ENCODE measurements at places on chromosomes 13 and 19.
A peak's percentile ranks its signal among the peaks of the same experiment; 100 is the strongest.

DNA sequence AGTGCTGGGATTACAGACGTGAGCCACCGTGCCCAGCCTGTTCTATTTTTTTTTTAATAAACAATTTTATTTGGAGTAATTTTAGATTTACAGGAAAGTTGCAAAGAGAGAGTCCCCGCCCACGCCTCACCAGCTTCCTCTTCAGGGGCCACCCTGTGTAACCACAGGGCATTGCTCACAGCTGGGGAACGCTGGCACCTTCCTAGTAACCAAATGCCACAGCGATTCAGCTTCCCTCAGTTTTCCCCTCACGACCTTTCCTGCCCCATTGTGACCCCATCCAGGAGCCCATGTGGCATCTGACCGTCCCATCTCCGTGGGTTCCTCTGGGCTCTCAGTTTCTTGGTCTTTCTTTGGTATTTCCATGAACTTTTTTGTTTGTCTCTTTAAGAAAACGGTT lies 83.9 kb downstream of the GNG7 start:
- DNase-seq: no peak

DNA sequence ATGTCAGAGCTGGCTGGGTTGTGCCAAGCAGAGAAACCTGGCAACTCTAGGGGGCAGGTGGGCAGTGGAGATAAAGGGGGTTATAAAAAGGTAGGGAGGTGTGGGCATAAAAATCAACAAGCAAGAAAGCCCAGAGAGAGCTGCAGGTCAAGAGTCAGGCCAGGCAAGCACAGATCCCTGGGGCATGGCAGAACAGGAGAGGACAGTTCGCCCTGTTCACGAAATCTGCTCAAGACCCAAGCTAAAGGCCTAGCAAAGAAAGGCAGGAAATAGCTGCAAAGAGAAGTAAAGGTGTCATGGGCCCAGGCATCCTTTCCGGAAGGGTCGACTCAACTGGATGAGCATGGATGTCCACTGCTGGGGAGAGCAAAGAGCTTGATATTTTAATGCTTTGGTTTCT lies 3.4 kb downstream of the MBNL2 start:
- no peak for DNase-seq

DNA sequence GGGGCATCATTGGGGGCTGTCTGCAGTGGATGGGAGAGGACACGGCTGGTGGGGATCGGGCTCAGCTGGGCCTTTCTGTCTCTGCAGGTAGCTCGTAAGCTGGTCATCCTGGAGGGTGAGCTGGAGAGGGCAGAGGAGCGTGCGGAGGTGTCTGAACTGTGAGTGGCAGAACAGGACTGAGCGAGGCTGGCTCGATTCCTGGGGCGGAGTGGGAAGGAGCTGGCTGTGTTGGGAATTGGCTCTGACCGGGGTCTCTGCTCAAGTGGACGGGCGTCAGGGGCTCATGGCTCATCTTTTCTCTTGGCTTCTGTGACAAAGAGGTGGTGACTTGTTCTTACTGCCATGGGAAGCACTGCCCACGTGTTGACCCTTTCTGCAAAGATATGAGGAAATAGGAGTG lies 11.6 kb downstream of the TPM4 start:
- no peak for DNase-seq

GRCh38 chr13:85379433-85379832 lies 419.8 kb downstream of the SLITRK6 start:
- no peak for DNase-seq

DNA sequence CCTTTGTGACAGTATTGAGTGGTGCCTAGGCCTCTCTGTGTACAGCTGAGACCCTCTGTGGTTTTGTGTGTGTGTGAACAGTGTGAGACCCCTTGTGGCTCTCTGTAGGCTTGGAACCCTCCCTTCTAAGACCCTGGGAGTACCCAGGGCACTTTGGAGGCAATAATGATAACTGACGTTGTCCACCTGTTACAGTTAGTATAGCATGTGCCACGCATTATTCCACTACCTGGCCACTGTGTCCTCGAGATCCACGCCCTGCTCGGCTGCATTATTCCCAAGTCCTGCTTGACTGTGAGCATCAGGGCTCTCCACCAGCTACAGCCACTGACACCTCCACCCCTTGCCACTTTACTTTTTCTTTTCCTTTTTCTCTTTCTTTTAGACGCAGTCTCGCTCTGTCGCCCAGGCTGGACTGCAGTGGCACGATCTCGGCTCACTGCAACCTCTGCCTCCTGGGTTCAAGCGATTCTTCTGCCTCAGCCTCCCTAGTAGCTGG lies 2.0 kb downstream of the GRAMD1A start:
- no peak for DNase-seq

DNA sequence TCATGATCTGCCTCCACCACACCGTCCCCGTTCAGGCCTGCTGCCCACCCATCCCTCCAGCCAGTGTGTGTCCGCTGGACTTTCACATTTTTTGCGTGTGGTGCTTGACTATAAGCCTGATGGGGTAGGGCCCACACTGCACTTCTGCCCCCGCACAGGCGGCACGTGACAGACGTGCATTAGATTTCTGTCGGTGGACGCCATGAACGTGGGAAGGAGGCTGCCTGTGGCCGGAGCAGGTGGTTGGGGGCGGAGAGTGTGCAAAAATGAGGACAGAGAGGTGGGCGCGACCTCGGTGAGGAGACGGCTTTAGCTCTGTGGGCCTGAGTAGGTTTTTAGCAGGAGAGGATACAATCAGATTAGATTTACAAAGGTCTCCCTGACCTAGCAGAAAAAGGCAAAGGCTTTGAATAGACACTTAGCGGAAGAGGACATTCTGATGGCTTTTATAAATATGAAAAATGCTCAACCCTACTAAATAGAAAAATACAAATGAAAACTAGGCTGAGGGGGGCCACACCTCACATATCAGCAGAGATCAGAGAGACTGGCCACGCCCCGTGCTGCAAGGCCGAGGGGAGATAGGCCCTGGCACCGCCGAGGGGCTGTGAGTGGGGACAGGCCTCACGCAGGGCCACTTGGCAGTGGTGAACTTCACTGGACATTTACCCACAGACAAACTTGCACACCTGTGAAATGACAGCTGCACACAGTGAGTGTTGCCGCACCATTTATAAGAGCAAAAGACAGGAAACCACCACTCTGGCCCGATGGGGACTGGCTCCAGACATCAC lies 25.4 kb downstream of the PAK4 start:
- DNase-seq: no peak

DNA sequence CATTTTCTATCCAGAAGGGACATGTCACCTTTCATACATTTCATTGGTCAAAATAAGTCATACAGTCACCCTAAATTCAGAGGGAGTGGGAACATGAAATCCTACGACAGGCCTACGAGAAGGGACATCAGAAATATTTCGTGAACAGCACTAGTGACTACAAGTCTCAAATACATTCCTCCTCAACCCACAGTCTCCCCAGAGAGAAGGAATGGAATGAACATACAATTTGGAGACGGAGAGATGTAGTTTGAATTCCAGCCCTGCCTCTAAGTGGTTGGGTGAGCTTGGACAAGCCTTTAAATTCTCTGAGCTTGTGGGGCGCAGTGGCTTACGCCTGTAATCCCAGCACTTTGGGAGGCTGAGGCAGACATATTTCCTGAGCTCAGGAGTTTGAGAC lies 9.9 kb downstream of the SERTM1 start:
- DNase-seq: no peak

DNA sequence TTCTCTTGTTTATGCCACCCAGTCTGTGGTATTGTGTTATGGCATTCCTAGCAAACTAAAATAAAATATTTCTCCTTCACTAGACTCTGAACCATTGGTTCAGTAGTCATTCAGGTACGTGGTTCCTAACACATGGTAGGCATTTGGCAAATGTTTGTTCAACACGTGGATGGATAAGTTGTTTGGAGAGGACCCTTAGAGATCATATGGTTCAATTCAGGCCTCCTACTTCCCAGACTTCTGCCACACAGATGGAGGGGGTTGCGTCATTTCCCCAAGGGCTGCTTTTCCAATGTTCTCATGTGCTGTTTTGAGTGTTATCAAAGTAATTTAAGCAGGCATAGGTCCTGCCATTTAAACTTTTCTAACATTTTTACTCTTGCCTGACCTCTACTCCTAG lies 6.7 kb downstream of the CXCL17 start:
- DNase-seq: no peak

- no peak for DNase-seq
Observed at GRCh38 chr13:27128825-27129627, 42.6 kb downstream of the USP12 start.

DNA sequence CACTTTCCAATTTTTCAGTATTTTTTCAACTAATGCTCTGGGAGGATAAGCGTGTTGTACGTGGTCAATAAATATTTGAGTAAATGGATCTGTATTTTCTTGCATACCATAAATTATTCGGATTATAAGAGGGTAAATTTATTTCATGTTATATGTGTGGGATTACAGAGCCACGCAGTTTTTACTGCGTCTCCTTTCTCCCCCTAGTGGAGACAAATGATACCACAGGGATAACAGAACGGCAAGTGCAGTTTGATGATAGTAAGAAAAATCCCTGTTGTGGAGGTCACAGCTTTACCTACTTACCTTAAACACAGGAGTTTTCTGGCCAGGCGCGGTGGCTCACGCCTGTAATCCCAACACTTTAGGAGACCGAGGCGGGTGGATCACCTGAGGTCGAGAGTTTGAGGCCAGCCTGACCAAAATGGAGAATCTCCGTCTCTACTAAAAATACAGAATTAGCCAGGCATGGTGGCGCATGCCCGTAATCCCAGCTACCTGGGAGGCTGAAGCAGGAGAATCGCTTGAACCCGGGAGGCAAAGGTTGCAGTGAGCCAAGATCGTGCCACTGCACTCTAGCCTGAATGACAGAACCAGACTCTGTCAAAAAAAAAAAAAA lies 16.8 kb downstream of the MBD3L2B start:
- DNase-seq: peak; percentile 27

All from 8988T (cell line).